ENCODE measurements at places on chromosomes 5 and 9.

GRCh38 chr5:87361536-87362213, 51.1 kb downstream of the CCNH start:
- no peak for DNase-seq

GRCh38 chr9:127506814-127507750, 55.8 kb downstream of the LRSAM1 start:
- DNase-seq: no peak

DNA sequence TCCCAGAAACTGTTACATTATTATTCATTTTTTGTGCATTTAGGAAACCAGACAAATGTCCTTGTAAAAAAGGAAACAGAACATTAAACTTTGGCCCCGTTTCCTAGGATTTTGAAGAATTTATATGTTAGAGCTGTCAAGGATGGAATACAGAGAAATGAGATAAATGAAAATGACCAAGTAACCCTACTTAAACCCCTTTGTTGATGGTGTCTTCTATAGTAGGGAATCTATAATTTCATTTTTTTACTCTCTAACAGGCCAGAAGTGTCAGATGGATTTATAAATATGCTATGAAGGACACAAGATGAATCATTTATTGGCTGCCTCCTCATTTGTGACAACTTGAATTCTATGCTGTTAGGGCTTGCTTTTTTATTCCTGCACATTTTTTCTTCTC, 1047.1 kb downstream of the PTPRD start:
- DNase-seq: no peak

GRCh38 chr5:16304846-16305245, 125.3 kb upstream of the MARCHF11 start:
- DNase-seq: no peak

GRCh38 chr5:142314109-142314508, 10.7 kb downstream of the SPRY4 start:
- DNase-seq: no peak

DNA sequence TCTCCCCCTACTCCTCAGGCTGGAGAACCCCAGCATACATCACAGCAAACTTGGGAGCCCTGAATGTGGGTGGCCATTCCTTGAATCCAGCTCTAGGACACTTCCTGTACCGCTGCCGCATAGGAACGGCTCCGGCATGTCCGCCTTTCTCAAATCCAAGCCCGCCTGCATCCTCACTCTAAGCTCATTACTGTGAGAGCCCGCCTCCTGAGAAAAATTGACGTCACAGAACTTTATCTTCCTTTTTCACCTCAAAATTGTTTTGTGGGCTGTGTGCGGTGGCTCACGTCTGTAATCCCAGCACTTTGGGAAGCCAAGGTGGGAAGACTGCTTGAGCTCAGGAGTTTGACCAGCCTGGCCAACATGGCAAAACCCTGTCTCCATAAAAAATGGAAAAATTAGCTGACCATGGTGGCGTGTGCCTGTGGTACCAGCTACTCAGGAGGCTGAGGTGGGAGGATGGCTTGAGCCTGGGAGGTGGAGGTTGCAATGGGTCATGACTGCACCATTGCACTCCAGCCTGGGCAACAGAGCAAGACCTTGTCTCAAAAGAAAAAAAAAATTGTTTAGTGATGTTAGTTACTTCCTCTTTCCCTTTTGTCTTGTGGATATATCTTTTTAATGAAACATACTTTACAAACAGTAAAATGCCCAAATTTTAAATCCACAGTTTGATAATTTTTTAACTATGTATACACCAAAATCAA, 22.8 kb downstream of the RNF44 start:
- no peak for DNase-seq

DNA sequence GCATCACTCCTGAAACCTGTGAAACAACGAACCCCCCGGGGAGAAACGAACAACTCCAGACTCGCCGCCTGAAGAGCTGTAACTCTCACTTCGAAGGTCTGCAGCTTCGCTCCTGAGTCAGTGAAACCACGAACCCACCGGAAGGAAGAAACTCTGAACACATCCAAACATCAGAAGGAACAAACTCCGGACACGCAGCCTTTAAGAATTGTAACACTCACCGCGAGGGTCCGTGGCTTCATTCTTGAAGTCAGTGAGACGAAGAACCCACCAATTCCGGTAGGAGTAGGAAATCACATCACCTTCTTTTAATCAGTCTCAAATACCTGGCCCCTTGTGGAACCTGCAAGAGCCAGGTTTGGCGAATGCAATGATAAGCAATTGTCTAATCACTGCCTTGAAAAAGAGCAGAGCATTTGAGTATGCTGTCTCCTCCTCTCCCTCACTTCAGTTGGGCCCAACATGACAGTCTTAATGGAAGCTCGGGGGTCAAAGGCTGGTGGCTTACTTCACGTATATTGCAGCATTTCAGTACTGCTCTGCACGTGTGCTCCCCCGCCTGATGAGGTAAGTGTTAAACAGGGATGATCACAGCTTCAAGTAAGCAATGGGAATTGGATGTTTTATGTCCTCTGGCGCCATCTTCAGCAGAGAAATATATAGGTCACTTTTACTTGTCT, 473 bp downstream of the IRGM start:
- peak; percentile 35 for DNase-seq

DNA sequence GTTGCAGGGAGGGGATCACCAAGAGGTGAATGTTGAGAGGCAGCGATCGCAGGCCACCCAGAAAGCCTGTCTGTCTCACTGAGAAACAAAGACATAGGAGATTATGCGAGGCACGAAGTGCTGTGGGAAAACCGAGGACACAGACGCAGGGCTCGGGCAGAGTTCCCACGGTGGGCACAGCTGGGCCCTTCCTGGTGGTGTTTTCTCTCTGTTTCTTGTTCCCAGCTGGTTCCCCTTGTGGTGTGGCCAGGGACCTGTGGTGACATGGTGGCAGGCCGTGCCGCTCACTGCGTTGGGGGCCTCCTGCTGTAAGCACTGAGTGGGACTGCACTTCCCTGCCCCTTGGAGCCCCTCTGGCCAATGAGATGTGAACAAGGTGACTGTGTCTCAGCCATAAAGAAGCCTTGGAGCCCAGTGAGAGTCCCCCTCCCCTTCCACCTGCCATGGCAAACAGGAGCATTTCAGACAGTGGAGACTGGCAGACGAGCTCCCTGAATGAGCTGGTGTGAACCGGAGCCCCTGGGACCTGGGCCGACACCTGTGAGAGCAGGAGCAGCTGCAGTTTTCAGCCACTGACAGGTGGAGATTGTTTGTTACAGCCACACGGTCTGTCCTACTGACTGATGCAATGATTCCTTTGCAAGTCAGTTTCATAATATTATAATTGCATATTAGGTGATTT, 13.2 kb upstream of the IRX4 start:
- no peak for DNase-seq

GRCh38 chr9:129490583-129491486, 130.1 kb downstream of the C9orf50 start:
- no peak for DNase-seq

GRCh38 chr9:100352201-100352726, 478 bp downstream of the TEX10 start:
- DNase-seq: no peak

DNA sequence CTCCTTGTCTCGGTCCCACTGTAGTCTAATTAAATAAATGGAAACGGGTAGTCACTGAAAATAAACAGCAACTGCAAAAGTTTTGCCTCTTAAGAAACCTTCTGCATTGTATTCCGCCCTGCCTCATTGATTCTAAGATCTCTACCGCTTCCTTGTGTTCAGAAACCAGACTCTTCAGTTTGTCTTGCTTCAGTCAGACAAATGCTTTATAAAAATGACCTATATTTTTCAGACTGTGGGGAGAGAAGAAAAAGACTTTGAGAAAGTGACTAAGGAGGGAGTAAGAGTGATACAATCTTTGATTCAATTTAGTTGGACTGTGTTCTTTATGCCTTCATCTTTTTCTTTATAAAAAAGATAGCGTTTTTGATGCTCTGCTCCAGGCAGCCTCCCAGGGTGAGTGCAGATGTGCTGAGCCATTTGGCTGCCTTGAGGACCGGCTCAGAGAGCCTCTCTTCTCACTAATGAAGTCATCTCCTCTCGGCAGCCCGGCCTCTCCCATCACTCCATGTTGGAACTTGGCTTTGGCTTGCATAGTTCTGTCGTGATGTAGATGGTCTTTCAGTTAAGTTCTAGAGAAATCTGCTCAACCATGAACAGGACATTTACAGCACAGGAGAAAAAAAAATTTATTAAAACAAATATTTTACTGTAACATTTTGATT, 4.0 kb upstream of the VCAN start:
- no peak for DNase-seq

GRCh38 chr9:110443866-110444220, 106.2 kb upstream of the TXNDC8 start:
- DNase-seq: no peak

DNA sequence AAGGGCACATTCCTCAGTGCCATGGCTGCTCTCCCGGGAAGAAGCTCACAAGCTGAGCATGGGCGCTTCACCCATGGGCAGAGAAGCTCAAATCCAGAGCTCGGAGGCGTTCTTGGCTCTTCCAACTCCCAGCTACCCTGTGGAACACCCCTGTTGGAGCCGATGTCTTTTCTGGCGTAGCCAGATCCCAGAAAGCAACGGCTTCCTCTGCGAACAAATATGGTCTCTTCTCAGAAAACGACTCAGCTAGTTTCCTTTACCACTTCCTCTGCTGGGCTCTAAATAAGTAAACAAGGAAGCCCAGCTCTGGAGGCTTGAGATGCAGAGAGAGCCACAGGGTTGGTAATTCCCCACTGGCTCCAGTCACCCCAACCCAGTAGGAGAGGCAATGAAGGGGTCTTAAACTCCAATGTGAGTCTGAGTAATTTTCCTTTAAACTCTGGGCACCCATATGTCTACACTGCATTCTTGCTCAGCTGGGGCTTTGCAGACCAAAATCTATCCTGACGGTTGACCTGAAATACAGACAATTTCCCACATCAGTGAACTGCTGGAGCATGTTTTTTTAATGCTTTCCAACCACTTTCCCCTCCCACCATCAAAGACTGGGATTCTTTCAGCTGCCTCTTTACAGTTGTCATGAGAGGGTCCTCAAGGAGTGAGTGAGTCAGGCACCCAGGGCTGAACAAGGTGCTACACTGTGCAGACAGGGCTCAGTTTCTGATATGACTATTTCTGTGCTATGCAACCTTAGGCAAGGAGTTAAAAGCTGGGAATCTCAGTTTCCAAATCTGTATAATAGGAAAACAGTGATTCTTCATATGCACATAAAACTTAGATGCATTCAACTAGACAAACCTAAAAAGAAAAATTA, at the start of gene LCP2:
Gene LCP2, minus strand, starts transcription at position 189 of the 874 bp plus-strand sequence. Its CDS starts 166 bp downstream, at position 23.
- no peak for DNase-seq

DNA sequence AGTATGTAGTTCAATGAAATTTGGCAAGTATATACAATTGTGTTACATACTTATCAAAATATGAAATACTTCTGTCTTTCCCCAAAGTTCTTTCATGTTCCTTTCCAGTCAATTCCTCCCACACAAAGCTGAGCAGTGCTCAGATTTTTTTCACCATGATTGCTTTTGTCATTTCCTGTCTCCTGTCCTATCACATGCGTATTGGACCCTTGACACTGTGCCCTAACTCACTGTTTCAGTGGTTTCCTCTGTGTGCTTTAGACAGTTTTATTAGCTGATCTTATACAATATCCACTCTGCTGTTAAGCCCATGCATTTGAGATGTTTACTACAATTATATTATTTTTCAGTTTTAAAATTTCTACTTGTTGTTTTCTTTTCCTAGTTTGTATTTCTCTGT, 463.6 kb upstream of the MEF2C start:
- DNase-seq: no peak

- no peak for DNase-seq
Observed at GRCh38 chr9:33620738-33621439, 96.8 kb downstream of the ANKRD18B start.

- no peak for DNase-seq
Observed at GRCh38 chr5:176985516-176985915, 21.1 kb downstream of the UIMC1 start.

- no peak for DNase-seq
Observed at GRCh38 chr9:109907400-109907799, 127.4 kb downstream of the PALM2AKAP2 start.

GRCh38 chr9:126642010-126642744, 28.4 kb downstream of the LMX1B start:
- no peak for DNase-seq

DNA sequence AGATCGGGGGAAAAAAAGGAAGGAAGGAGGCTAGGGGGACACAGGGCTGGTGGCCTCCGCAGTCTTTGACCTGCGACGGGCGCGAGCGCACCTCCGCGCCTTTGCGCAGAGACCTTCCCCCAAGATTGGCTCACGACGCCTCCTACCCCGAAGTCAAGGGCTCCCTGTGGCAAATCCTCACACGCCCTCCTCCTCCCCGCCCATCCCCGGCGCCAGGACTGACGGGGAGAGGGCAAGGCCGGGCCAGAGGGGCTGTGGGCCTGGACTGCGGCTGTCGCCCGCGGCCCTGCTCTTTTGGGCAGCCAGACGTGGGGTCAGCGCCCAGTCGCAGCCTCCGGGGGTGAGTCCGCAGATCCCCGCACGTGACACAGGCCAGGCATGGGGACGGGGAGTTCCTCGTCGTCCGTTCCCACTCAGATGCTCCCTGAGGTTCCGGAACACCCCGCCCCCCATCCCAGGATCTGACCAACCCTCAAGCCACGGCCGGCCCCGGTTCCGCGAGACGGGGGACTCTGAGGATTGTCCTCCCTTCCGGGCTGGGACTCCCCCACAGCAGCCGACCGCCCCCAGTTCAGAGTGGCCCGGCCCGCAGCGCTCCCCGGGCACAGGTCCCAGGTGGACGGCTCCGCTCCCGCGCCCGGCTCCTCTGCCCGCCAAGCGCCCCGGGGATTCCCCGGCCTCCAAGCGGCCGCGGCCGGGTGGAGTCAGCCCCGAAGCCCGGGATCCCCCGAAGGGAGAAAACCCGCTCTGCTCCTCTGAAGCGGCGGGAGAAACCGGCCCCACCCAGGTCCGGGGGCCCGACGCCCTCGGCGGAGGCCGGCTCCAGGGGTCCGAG, 543 bp upstream of the ANKRD33B start:
- peak; percentile 13 for DNase-seq

- DNase-seq: no peak
Observed at GRCh38 chr5:59756373-59757035, 137.0 kb downstream of the PDE4D start.

DNA sequence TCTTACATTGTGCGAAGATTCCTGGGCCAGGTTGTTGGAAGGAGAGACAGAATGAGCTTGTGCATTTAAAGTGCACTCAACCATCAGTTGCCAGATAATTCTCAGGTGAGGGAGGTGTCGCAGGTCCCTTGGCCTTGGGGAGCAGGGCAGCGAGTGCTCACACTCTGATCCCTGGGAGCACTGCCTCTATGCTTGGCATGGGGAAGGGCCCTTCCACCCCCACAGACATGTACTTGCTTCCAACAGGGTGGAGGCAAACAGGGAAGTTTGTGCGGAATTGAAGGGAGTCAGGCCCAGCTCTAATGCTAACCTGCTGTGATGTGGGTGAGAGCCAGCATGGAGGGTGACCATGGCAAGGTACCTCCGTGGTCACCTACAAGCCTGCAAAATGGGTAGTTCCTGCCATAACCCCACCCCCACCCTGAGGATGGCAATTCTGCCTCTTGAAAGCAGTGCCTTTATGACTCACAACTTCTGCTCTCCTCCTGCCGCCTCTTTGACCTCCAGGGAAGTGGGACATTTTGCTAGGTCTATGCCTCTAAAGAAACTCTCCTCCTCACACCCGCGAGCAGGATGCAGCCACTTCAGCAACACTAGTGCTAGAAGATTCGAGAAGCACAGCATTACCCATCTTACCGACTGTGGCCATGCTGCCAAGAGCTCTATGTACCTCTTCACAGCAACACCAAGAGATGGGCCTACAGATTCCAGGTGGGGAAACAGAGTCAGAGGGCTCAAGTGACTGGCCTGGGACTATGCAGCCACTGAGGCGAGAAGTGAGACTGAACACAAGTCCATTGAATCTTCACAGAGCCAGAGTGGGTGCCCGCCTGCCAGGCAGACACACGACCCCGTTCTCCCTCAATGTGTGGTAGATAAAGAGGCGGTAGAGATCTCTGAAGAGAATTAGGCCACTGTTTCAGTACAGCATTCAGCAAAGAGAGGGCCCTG, 22.1 kb upstream of the SLC25A51 start:
- DNase-seq: no peak
